Activated CD8-positive, alpha-beta memory T cell treated with anti-CD3 and anti-CD28 coated beads, Interleukin-2, amount 10 ng/mL, durations not matched to agents 7 days and 5 days (primary cell): ENCODE measurements at places on chromosomes 2 and 18. TPM values are rescaled to one million over a fixed set of nuclear protein-coding genes. Genes with fewer than 3 reads are reported as not detected.

The SULT1C4 gene
- total RNA-seq = not detected

The CHRNA1 gene
- not detected for total RNA-seq

- DNase-seq = no peak
These were observed 14.9 kb downstream of the FBLN7 start for GRCh38 chr2:112153179-112153490.

- DNase-seq = no peak
These were observed 297.2 kb downstream of the NDUFA10 start for GRCh38 chr2:239727776-239728600.

The PSD4 gene
- total RNA-seq = 388 TPM

DNA sequence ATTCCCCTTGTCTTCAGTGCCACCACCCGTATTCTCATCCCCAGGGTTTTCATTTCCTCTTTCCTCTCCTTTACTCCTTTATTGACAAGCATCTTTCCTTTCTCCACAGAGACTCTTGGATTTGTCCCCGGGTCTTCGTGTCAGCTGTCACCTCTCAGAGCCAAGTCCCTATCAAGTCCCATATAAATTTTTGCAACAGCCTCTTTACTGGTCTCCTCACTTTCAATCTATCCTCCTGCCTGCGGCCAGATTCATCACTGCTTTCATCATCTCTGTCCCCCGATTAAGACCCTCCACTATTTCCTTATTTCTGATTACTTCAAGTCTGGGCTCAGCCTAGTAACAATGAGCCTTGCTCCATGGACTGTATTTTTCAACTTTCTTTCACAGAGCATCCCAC, 113.8 kb downstream of the CTAGE1 start:
- DNase-seq = no peak

GRCh38 chr18:25262920-25263319, 89.0 kb downstream of the ZNF521 start:
- DNase-seq = no peak

GRCh38 chr2:127388423-127389164, 819 bp upstream of the MAP3K2 start:
- no peak for DNase-seq

The POTEC gene
- total RNA-seq = not detected

- no peak for DNase-seq
These were observed 94.1 kb upstream of the MC4R start for GRCh38 chr18:60466677-60467076.

DNA sequence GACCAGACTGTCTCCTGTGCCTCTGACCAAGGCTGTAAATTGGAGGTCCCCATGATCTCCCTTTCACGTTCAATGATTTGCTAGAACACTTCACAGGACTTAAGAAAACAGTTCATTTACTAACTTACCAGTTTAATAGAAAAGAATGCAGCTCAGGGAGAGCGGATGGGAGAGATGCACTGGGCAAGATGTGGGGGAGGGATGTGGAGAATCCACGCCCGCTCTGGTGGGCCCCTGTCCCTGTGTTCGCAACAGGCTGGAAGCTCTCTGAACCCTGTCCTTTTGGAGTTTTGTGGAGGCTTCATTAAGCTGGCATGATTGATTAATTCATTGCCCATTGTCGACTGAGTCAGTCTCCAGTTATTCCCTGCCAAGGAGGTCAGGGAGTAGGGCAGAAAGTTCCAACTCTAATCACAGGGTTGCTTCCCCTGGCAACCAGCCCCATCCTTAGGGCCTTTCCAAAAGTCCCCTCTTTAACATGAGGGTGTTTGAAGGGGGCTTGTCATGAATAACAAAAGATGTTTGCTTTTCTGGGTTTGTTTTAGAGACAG, 257.1 kb downstream of the ACKR3 start:
- DNase-seq = no peak

The SCN3A gene
- total RNA-seq = 0.07 TPM

DNA sequence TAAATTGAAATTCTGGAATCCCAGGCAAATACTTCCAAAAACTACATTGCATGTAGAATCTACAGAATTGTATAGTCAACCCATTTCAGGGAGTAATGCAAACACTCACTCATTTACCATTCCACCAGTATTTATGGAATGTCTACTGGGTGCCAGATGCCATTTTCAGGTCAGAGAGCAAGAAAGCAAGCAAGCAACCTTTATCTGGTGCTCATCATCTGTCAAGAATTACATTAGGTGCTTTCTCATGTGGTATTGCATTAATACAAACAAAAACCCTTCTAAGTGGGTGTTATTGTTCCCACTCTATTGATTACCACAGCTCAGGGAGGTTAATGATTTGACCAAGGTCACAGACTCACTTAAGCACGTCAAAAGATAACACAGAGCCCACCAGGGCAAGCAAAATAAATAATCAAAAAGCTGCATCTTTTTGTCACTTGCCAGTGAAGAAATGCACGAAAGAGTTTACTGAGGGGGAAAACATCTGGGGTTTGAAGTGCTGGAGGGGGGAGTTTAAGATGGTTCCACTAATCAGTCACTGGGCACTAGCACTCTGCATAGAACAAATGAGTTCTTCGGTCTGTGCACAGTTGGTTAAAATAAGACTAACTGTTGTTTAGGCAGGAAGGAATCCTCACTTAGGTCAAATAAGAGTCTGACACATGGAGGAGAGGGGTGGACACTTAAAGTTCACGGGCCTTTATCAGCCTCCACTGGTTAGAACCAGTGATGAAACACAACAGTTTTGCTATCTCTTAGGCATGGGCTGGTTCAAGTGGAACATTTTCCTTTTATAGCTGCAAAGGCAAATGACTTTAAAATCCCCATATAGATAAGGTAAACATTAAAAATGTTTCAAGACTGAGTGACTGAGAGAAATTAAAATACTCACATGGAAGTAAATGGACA, 208.8 kb downstream of the CDH2 start:
- DNase-seq = no peak

- DNase-seq = no peak
These were observed 362.2 kb upstream of the SLC14A2 start for GRCh38 chr18:45253056-45253565.

The OTOF gene
- 115 TPM for total RNA-seq

- no peak for DNase-seq
These were observed 14.2 kb upstream of the TTC21B start for GRCh38 chr2:165967746-165968145.

DNA sequence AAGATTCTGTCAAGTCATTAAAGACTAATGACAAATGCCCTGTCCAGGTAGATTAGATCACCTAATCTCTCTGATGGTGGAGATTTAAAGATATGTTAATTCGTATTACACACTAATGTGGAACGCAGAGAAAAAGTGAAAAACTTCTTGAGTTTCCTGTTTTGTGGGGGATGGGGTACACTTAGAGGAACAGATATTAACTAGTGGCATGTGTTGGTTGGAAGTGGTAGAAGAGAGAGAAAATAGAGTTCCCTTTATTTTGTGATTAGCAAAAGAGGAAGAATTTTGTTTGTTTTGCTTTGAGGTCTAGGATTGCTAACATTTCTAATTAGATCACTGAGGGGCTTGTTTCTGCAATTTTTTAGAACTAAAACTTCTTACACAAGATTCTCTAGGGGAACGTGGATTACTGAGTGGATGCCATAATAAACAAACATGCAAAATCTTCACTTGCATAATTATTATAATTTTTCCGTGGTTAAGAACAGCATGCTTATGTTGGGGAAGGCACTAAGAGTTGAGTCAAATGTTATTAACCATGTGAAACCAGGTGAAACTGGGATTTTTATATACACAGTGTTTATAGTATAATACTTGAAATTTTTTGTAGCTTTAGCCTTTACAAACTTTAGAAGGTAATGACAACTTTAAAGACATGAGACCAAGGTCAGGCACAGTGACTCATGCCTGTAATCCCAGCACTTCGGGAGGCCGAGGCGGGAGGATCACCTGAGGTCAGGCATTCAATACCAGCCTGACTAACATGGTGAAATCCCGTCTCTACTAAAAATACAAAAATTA, 97.4 kb upstream of the STK17B start:
- no peak for DNase-seq

GRCh38 chr18:78637442-78638402, 341.9 kb upstream of the SALL3 start:
- DNase-seq = no peak

DNA sequence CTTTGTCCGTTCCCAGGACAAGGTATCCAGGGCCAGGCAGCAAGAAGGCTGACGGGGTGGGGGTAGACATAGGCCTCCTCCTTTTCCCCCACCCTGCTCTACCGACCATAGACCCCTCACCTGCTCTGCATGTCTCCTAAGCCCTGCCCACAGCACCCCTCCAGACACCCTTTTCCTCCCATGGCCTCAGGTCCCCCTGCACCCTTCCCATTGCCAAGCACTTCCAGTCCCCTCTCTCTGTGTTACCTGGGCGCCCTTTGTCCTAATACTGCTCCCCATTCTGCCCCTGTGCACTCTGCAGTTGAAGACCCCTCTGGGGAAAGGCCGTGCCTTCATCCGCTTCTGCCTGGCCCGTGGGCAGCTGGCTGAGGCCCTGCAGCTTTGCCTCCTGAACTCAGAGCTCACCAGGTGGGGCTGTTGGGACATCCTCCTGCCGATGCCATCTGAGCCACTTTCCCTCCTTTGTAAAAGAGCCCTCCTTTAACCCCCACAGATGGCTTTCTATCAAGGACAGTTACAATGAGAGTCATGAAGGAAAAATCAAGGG, 3.5 kb downstream of the RUFY4 start:
- no peak for DNase-seq

DNA sequence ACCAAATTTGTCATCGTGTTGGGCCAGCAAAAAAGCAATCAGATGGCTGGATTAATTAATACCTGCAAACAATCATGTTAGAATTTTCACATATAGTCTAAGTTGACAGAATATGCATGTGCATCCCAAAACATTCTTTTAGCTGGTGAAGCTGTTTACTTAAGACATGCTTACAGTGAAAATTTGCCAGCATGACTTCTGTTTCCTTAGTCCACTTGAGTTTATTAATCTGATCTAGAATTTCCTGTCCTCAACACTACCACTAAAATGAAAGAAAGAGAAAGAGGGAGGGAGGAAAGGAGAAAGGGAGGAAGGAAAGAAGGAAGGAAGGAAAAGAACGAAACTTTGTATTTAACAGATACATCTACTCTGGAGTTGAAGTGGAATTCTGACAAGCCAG, 2109.9 kb upstream of the PIK3C3 start:
- DNase-seq = no peak

The DSEL gene
- 0.06 TPM for total RNA-seq

- no peak for DNase-seq
These were observed 114.7 kb downstream of the NDUFA10 start for GRCh38 chr2:239910404-239910803.

GRCh38 chr2:179572544-179572943, 288.9 kb downstream of the ZNF385B start:
- no peak for DNase-seq

GRCh38 chr2:113200236-113200635, 26.5 kb downstream of the PSD4 start:
- DNase-seq = no peak

- DNase-seq = no peak
These were observed 467.1 kb downstream of the SUCLG1 start for GRCh38 chr2:83991992-83992391.

GRCh38 chr2:189483980-189484740, 42.9 kb downstream of the WDR75 start:
- DNase-seq = no peak

The CNOT11 gene
- 71.9 TPM for total RNA-seq

GRCh38 chr2:209937893-209938292, 64.5 kb upstream of the RPE start:
- no peak for DNase-seq

- DNase-seq = no peak
These were observed 19.9 kb upstream of the FAM98A start for GRCh38 chr2:33619028-33619427.

DNA sequence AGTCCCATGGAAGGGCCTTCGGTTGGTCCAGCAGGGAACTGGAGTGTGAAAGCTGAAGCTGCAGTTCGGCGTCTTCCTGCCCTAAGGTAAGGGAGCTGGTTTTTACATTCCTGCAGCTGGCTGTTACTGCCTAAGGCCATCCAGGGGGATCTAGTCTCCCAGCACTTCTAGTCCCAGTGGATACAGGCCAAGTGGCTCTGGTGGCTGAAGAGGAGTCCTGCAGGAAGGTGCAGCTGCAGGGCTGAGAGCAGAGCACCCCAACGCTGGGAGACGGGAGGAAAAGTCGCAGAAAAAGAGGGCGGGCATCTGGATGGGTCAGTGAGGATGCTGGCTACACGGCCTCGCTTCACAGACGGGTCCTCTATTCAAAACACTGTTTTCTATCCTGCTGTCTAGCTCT, 225.0 kb upstream of the HS6ST1 start:
- DNase-seq = no peak

The PARD6G gene
- total RNA-seq = 0.98 TPM

DNA sequence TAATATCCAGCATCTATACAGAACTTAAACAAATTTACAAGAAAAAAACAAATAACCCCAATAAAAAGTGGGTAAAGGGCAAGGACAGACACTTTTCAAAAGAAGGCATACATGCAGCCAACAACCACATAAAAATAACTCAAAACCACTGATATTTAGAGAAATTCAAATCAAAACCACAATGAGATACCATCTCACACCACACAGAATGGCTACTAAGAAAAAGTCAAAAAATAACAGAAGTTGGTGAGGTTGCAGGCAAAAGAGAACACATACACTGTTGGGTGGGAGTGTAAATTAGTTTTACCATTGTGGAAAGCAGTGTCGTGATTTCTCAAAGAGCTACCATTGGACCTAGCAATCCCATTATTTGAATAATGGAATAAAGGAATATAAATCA, 1973.9 kb upstream of the LRRTM1 start:
- DNase-seq = no peak
